Stimulated activated CD4-positive, alpha-beta T cell treated with anti-CD3 and anti-CD28 coated beads, Interleukin-2, amount 100 ng/mL, for 24 hours (primary cell): ENCODE measurements at places on chromosomes 13 and 19.

GRCh38 chr13:64633948-64634347, 2596.2 kb downstream of the PCDH9 start:
- DNase-seq, result no peak

DNA sequence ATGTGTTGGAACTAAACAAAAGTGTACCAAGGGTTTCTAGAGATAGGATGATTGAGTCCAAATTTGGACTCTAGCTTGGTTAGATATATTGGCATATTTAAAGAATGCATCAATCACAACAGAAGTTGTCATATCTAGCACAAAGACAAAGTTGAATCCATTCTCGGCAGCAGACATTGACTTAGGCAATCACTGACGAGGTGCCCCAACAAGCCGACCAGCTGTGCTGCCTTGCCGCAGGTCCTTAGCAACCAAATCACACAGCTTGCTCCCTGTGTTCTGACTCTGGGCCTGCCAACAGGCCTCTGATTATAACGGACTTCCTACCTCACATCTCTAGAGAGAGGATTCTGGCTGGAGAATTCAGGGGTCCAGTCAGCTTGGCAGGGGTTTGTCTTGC, 208.7 kb downstream of the MTUS2 start:
- DNase-seq, result no peak

DNA sequence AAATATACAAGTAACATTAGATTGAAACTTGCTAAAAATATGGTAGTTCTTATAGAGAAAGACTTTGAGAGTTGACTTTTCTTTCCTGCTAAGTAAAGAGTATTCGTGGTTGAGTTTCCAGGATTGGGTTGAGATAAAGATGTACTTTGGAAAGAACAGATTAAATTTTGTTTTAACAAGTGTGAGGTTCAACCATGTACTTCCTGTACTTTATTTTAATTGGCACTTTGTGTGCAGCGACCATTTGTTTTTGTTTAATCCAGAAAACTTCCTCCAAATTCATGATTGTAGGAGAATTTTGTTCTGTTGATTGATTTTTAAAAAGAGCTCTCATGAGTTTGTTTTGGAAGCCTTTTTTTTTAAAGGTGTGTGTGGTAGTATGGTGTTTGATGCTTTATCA, 46.9 kb downstream of the PAN3 start:
- DNase-seq, result no peak

GRCh38 chr19:46239193-46240024, 9.9 kb downstream of the IGFL1 start:
- DNase-seq, result no peak

DNA sequence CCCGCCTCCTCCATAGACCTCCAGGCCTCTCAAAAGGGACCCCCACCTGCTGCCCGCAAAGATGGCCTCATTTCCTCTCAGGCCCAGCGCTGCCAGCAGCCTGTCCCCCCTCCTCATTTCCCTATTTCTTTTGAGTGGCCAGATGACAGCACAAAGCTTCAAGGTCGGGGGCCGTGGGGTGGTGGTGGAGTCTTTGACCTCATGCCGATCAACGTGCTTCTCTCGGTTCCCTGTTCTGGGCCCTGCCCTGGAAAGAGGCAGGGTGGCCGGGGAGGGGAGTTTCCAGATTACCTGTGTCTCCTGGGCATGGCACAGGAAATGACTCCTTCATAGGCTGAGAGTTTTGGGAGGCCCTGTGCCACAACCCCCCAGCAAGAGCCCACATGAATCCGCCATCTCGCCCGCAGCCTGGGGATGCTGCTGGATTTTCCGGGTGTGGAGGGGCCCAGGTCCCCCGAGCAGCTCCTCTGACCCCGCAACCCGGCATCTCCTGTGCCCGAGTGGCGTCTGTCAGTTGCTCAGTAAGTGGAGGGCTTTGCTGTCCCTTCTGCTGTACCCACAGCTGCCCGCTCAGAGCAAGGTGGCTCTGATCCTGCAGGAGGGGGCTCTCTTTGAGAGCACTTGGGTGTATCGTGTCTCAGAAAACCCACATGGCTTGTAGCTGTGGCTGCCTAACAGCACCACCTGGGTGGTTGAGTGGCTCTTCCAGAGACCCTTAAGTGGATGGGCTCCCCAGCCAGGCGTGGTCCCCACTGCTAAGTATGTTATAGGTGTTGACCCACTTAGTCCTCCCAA, 139.4 kb downstream of the SIPA1L3 start:
- DNase-seq, result no peak

- DNase-seq, result no peak
Measured at GRCh38 chr13:34410678-34411077, 531.4 kb upstream of the NBEA start.

GRCh38 chr19:41657157-41657556, 30.3 kb upstream of the CEACAM4 start:
- DNase-seq, result no peak

DNA sequence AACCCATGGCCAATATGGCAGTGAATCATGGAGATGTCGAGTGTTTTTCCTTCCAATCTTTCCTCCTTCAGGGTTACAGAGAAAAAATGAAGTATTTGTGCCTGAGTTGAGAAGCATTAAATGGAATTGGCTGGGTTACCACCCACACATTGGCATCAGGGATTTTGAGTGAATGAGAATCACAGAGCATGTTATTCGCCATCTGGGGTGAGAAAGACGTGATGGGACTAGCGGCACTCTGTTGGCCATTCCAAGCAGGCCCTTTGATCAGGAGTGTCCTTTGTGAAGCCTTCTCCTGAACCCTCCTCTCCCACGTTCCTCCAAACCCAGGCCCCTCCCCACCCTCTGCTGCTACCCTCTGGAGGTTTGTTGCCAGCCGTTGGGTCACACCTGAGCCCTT, 84.2 kb upstream of the PCDH8 start:
- no peak for DNase-seq

DNA sequence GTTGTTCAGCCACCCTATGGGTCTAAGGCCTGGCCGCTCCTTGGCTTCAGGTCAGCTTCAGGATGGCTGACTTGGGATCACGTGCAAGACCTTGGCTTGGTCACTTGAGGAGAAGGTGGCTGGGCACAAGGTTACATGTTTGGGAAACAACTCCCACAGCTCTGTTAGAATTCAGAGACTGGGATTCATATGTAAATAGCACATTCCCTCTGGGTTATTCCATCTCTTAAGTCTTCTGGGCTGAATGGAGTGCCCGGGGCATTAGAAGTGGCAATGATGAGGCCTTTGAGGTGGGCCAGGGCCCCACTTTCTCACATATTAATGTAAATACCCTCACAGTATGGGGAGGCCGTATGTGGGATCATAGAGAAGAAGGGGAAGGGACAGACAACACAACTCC, 150.9 kb downstream of the EFNB2 start:
- DNase-seq, result no peak

- DNase-seq, result no peak
Measured at GRCh38 chr19:1699998-1700732, 47.8 kb upstream of the TCF3 start.

DNA sequence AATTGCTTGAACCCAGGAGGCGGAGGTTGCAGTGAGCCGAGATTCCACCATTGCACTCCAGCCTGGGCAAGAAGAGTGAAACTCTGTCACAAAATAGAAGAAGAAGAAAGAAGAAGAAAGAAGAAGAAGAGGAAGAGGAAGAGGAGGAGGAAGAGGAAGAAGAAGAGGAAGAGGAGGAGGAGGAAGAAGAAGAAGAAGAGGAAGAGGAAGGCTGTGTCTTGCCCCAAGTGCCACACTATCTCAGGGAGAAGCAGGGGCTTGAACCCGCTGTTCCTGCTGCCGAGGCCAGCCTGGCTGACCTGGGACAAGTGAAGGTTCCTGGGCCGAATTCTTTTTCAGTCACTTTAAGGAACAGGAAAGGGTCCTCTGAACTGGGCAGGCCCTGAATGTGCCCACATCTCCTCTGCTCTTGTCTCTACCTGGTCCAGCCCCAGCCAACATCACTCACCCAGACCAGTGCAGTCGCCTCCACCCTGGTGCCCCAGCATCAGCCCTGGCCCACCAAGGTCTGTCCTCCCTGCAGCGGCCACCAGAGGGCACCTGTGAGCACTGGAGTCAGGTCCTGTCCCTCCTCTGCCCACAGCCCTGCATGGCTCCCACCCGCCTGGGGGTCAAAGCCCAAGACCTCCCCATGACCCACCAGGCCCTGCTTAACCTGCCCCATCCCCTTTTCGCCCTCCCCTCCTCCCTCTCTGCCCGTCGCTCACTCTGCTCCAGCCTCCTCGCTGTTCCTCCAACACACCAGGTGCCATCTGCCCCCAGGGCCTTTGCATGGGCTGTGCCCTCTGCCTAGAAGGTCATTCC, 20.0 kb downstream of the TICAM1 start:
- DNase-seq, result peak; percentile 96

GRCh38 chr13:33642374-33643065, 175.4 kb upstream of the RFC3 start:
- no peak for DNase-seq
